ENCODE measurements at places on chromosomes 6 and 20.

- DNase-seq, result no peak
Measured at GRCh38 chr6:149563928-149564325, 2.2 kb upstream of the GINM1 start.

GRCh38 chr6:134733801-134734200 lies 216.1 kb downstream of the ALDH8A1 start:
- no peak for DNase-seq

GRCh38 chr6:32627831-32628230 lies 9.4 kb upstream of the HLA-DQA1 start:
- DNase-seq, result peak; percentile 23

DNA sequence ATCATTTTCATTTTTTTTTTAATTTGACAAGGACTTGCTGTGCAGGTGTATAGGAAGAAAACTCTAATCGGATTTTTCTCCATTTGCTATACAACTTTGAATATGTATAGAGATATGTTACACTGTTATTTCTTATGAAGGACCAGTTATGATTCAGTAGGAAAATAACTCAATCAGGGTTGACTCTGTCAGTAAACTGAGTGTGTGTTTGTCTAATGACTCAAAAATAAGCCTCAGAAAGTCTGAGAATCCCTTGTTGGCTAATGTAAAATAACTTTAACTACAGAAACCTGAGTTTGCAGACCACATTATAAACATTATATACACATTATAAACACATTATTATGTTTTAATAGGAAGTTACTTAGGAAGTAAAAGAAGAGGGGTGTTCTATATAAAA lies 352.6 kb downstream of the RIMS1 start:
- DNase-seq, result no peak

DNA sequence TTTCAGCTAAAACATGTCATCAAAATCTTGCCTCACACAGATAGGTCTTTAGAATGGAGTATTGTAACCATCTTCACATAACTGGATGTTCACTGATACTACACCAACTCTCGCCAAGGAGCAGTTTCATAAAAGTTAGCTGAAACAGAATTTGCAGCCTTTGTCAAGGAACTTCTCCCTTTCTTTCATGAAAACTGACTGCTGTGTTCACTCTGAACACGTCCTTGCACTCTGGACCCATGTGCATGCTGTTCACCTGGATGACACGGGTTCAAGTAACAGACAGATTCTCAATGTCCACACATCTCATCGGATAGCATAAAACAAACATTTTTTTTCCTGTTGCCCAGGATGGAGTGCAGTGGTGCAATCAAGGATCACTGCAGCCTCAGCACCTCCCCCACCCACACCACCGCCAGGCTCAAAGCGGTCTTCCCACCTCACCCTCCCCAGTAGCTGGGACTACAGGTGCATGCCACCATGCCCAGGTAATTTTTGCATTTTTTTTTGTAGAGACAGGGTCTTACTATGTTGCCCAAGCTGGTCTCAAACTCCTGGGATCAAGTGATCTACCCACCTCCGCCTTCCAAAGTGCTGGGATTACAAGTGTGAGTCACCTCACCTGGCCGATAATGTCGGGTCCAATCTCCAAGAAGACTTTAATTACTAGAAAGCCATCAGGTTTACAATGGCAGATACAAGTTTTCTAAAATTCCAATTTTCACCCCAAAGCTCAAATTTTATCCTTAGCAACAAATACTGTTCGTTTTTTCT lies 9.4 kb downstream of the DIDO1 start:
- DNase-seq, result no peak

DNA sequence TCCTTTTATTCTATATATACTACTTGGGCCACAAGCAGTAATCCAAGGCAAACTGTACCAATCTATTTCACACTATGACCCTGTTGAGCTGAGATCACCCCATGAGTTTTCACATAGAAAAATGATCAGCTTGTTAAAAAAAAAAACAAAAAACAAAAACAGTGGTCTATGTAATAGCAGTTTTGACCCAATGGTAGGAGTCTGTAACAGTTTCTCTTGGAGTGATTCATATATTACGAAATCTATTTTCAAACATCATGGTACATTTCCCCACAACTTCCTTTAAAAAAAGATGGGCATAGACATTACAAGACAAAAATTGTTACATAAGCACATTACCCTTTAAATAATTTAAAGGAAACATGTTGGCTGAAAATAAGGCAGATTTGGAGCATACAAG lies 78.1 kb downstream of the PRSS35 start:
- DNase-seq, result no peak

GRCh38 chr20:47423586-47423985 lies 67.1 kb upstream of the ZMYND8 start:
- DNase-seq, result no peak

GRCh38 chr6:13614126-13614925 lies 809 bp upstream of the NOL7 start:
- peak; percentile 45 for DNase-seq

DNA sequence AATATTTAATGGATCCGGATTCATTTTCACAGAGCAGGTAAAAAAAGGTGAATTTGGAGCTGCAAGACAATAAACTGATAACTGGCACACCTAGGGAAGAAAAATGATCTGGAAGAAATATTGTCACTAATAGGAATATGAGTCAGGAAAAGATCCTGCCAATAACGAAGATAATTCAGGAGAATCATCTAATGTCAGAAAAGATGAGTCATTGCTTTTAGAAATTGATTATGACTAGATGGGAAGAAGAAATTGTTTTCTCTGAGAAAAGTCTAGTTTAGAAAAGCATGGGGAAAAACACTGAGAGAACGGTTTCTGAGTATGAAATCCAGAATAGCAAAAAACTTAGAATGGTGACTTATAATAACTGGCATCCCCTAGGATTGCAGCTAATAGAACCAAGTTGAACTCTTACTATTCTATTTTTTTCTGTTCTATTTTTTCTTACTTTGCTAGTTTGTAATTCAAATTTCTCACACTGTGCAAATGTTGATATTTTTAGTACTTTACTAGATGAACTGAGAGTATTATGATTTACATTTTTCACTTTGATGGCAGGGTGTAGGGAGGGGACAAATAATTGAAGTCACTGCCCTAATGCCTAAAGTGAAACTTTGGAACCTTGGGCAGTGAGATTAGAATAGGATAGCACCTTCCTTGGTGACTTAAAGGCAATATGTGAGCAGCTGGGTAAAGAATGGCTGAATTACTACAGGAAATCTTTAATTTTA lies 38.2 kb upstream of the SUPT3H start:
- no peak for DNase-seq

DNA sequence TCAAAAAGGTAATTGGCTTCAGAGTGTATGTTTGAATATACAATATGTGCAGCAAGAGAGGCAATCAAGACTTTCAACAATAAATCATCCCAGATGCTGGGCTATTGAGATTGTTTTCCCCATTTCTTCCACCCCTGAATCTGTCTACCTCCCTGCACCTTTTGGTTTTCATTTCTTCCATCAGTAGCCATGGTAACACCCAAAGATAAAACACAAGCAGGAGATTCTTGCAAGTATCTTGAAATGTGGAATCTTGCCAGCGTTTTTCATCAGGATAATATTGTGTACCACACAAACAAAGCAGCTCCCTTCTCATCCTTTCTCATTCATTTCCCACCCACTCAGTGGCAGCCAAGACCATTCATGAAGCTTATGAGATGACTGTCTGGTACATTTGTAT lies 73.0 kb upstream of the NRSN1 start:
- no peak for DNase-seq

- DNase-seq, result no peak
Measured at GRCh38 chr6:168393126-168393870, 47.7 kb upstream of the SMOC2 start.

- no peak for DNase-seq
Measured at GRCh38 chr6:106247733-106248132, 77.8 kb downstream of the ATG5 start.

- no peak for DNase-seq
Measured at GRCh38 chr6:131390322-131390721, 182.7 kb upstream of the ARG1 start.

- no peak for DNase-seq
Measured at GRCh38 chr6:139647016-139647415, 272.6 kb upstream of the CITED2 start.

DNA sequence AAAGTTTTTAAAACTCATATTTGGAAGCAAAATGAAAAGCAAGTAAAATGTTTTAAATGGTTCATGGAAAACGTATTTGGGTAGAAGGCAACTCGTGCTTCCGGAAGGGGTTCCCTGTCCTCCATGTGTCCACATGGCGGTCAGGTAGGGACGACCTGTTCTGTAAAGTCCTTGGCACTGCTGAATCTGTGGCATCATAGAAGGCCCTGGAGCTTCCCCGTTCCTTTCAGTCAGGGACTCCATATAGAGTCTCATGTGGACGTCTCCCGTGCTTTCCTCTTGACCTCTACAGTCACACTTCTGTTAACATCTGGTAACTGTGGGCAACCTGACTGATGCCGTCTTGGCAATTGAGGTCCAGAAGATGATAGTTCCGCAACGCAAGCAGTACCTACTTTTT lies 11.4 kb downstream of the DYNLT1 start:
- no peak for DNase-seq

GRCh38 chr20:61120595-61121515 lies 131.2 kb upstream of the CDH4 start:
- DNase-seq, result peak; percentile 66

GRCh38 chr6:11750682-11751081 lies 27.9 kb downstream of the ADTRP start:
- no peak for DNase-seq

DNA sequence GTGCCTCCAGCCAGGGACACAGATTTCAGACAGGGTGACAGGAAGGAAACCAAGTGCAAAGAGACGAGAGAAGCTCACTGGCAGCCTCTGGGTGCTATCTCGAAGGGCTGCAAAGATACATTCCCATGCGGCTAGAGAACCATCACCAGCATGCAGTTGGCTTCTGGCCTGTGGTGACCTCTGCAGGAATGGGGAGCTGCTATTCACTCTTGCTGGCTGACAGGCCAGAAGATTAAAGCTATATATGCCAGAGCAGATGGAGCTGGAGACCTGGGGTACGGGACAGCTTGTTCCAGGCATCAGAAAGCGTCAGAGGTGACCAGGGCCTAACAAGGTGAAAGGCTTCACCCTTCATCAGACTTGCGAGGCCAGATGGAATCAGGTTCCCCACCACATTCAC lies 20.0 kb downstream of the MAP1LC3A start:
- DNase-seq, result no peak

- DNase-seq, result no peak
Measured at GRCh38 chr6:11083491-11083890, 10.1 kb upstream of the SMIM13 start.

DNA sequence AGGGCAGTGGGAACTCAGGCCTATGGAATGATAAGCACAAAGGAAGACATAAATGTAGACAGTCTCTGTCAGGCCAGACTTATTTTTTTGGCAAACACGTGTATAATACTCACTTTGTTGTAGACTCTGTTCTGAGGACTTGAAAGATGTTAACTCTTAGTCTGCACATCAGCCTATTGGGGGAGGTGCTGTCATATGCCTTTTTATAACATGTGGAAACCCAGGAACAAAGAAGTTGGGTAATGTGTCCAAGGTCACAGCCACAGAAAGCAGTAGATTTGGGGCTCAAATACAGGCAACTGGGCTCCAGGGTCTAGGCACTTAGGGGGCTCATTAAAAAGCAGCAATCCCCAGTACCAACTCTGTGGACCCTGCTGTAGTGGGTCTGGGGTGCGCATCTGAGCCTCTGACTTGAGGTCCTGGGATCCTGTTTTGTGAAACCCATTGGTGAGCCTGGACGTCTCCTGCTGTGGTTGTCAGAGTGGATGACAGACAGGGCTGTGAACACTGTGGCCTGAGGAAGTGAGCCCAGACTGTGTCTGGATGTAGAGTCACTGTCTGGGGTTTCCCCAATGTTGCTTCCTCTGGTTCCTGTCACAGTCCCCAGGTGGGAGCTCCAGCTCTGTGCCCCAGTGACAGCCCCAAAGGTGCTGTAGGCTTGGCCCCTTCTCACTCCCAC lies 50.0 kb downstream of the CDH26 start:
- DNase-seq, result no peak

DNA sequence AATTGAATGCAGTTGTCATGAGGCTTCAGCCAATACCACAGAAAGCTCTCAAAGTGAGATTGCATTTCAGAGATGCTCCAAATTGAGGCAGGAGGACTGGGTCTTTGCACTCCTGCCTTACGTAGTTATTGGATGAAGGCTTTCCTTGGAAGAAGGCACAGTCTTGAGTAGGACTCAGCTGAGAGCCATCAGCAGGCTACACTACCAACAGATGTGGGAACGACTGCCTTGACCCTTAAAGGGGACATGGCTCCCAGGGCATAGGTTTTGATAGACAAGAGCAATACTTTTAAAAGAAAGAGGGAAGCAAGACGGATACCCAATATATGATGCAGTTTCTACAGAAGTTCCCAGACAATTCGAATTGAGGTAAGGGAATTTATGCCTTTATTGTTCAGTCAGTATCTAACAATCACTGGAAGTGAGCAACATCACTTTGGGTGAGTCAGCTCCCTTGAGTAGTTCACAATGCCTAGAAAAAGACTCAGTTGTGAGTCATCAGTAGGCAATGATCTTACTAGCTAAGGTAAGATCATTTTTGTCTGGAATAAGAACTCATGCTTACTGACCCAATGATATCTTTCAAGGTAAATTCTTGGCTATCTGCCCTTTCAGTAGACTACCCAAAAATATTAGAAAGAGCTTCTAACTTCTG lies 390.8 kb downstream of the GJA1 start:
- no peak for DNase-seq

DNA sequence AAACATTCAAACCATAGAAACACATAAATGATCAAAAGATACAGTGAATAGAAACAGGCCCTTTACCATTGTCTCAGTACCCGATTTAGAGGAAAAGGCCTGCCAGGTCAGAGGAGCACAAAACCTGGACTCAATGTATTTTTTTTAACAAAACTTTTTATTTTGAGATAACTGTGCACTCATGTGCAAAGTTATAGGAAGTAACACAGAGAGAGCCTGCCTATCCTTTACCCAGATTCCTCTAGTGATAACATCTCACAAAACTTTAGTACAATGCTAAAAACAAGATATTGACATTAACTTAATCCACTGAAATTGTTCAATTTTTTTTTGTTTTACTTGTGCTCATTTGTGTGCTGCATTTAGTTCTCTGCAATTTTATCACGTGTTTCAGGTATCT lies 36.8 kb upstream of the SAMD3 start:
- no peak for DNase-seq

DNA sequence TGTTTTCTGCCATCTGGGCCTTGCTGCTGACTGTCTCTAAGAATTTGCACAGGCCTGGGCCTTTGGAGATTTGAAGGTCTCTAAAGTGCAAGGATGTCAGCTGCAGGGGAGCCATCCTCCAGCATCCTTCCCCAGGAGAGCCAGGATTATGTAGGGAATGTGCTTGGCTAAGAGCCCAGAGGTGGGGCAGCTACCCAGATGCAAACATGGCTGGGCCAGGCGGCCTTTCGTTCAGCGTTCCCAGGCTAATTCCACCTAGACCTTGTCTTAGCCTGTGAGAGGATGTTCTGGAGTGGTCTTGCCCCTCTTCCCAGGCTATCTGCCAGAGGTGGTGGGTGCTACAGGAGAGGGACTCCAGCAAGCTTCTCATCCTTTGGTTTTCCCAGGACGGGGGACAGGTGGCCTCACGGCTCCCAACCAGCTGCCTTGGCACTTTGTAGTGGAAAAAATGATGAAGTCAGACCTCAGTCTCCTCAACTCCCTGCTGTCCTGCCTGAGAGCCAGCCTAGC lies 7.7 kb upstream of the PTGIS start:
- no peak for DNase-seq

- no peak for DNase-seq
Measured at GRCh38 chr6:143578054-143578453, 66.5 kb upstream of the FUCA2 start.

GRCh38 chr6:129903082-129903481 lies 42.0 kb upstream of the TMEM244 start:
- no peak for DNase-seq

- DNase-seq, result no peak
Measured at GRCh38 chr6:150276168-150276936, 92.5 kb upstream of the IYD start.
